ENCODE measurements at places on chromosomes 5 and 9.

GRCh38 chr5:128228008-128228407 is 144.4 kb downstream of the SLC12A2 start:
- DNase-seq, result no peak

DNA sequence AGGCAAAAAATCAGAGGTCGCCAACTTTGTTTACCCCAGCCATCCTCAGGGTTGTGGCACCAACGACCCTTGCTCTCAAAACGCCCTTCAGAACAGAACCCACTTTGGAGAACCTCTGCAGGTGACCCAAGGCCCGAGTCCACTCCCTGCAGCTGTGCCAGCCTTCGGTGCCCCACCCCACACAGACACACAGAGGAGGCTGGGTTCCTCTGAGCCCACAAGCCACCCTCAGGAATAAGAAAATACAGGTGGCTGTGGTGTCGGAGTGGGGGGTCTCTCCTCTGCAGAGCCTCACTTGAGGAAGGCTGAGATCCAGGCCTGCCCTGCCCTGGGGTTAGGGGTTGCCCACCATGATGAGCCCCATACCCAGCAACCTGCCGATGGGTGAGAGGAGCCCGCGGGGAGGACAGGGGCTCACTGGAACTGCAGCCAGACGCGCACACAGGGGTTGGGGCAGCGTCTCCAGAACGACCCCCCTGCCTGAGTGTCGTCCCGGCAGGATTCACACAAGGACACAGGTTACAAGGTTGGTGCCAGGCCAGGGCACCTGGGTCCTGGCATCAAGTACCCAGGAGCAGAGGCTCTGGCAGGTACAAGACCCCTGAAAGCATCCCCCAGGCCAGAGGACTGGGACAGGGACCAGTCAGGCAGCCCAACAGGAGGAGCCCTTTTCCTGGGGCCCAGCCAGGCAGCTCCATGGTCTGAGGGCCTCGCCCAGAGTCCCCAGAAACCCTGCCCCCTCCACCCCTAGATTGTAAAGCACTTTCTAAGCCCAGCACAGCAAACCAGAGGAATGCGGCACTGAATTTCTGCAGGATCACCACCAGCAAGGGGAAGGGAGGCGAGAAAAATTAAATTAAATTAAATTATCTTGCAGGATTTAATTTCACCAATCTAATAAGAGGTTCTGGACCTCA is 40.0 kb downstream of the NACC2 start:
- no peak for DNase-seq

DNA sequence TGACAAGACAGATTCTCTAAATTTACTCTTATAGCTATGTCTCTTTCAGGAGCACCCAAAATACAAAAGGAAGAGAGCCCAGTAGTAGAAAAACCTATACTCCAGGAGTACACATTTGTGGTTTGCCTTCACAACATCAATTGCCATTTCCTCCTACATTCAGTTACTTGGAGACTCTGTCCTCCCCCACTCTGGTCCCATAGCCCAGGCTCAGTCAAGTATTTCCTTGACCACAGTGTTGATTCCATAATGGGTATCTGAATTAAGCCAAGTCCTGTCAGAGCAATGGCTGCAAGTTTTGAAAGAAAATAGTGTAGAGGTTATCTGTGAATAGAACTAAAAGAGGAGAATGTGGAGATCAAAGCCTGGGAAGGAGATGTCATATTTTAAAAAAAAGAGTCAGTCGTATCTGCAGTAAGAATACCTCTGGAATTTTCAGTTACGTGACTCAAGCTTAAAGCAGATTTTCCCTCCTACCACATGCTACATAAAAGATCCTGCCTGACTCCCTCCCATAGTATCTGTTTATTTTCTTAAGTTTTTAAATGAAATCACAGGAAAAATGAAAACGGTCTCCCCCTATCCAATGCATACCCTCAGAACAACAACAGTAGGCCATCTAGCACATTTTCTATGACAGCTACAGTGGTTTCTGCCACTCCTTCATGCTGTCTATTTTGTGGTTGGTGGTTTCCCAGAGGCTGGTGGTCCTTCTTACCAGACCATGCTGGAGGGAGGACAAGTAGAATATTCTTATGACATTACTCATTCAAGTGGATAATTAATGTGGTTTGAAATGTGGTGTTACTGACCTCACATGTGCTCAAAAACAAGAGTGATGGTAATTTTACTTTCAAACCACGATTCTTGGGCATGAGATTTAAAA is 249.7 kb upstream of the TMEM161B start:
- no peak for DNase-seq

GRCh38 chr5:5348576-5348975 is 73.9 kb upstream of the ICE1 start:
- DNase-seq, result no peak

DNA sequence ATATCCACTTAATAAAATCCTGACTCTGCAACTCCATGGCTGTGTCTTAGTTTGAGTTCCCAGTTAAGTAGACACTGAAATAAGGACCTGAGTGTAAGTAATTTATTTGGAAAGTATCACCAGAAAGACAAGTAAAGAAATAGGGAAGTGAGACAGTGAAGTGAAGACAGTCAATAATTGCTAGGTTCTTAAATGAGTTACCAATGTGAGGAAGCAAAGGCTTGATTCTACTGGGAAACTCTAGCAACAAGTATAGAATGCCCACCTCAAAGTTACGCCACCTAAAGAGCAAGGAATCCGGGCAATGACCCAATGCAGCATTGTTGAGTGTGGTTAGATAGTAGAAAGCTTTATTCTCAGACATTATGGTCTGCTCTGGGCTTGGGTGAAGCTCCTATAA is 383.9 kb downstream of the TLR4 start:
- DNase-seq, result no peak

DNA sequence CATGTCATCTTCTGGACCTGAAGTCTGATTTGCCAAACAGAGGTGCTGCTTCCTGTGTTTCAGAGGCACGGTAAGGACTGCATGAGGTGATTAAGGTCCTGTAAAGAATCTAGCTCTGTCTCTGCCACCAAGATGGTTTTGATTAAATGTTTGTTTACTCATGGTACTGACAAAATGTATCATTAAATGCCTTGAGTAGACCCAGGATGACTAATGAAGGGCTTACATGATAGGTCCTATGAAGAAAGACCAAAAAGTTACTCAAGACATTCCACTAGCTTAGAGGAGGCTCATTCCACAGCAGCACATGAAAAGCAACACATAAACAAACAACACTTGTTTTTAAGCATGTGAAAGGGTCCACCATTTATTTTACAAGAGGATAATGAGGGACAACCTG is 100.9 kb downstream of the BOD1 start:
- DNase-seq, result no peak

Data from activated naive CD8-positive, alpha-beta T cell treated with anti-CD3 and anti-CD28 coated beads, Interleukin-2, amount 50 U/mL, for 16 hours (primary cell).